ENCODE measurements at places on chromosomes 16 and 17. TPM values are rescaled to one million over a fixed set of nuclear protein-coding genes. Genes with fewer than 3 reads are reported as not detected.

CXCL16 gene
- total RNA-seq = 38.3 TPM

ARL5C gene
- not detected for total RNA-seq

GRCh38 chr16:12265108-12265507, 288.6 kb downstream of the SNX29 start:
- DNase-seq = no peak

GRCh38 chr16:49377196-49377755, 3.7 kb downstream of the C16orf78 start:
- no peak for DNase-seq
